Pulmonary artery endothelial cell (primary cell): ENCODE measurements at places on chromosomes 1 and 21. TPM values are rescaled to one million over a fixed set of nuclear protein-coding genes. Genes with fewer than 3 reads are reported as not detected.

DNA sequence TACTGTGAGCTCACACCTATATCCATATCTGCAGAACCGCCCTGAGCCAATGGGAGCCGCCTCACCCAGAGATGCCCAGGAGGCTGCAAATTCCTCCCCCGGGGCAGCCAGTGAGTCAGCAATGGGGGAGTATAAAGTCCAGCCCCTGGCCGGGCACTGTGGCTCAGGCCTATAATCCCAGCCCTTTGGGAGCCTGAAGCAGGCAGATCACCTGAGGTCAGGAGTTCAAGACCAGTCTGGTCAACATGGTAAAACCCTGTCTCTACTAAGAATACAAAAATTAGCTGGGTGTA is 5.0 kb upstream of the CLCNKB start:
- no peak for DNase-seq

DNA sequence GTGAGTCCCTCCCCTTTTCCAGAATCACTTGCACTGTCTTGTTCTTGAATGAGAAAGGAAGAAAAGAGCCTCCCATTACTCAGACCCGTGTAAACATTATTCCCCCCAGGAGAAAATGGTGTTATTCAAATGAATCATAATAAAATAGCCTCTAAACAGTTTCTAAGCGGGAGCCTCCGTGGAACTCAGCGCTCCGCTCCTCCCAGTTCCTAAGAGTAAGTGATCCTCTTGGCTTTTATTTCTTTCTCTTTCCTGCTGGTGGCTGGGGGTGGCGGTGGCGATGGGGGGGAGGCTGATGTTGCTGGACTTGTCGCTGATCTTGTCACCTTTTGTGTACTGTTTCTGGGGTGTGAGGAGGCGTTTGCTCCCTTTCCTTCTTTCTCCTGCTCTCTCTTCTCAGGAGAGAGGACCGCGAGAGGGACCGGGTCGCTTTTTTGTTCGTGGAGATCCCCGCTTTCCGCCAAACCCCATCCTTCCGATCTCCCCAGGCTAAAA is 781 bp downstream of the PROX1 start:
- DNase-seq, result no peak

DNA sequence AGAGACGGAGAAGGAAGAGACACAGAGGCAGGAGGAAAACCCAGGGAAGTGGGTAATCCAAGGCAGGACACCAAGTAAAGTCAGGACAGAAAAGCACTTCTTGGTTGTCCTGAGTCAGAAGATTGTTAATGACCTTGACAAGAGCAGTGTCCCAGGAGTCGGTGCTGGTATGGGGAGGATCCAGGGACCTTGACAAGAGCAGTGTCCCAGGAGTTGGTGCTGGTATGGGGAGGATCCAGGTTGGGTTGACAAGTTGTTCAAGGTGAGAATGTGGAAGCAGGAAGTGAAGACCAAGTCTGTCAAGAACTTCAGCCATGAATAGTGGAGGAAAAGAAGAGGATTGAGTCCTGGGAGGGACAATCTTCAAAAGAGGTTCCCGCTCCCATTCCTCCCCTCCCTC is 31.9 kb downstream of the ZBTB18 start:
- DNase-seq, result no peak

DNA sequence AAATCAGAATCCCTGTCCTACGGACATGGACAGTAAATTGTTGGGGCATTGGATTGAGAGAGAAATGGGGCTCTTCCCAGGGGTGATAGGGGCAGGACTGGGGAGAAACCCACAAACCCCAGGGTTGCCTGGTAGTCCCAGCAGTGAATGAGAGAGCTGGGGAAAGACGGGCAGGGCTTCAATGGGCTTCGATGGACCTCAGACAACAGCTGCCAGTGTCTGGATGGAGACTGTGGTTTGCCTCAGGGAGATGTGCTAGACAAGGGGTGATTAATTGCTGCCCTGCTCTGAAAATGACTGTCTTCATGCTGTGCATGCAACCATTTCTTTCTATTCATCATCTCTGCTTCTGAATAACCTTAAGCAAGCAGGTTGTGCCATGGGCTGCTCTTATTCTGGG is 7.4 kb downstream of the GPR25 start:
- no peak for DNase-seq

- DNase-seq, result no peak
Observed at GRCh38 chr21:38771536-38771935, 34.2 kb upstream of the ETS2 start.

DNA sequence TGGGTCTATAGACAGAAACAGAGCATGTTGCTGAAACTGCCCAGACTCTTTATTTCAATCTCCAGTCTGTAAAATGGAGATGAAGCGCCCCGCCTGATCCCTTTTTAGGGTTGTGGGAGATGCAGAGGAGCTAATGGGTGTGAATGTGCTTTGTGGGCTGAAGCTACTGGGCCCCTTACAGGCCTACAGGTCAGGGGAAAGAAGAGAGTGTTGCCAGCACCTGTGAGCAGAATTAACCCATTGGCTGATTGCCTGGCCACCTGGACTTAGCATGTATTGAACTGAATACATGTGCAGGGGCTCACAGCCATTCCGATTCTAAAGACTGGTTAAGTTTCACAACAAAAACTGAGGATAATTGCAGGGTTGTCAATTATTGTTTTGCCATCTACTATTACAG is 13.9 kb upstream of the ATF3 start:
- DNase-seq, result no peak

DNA sequence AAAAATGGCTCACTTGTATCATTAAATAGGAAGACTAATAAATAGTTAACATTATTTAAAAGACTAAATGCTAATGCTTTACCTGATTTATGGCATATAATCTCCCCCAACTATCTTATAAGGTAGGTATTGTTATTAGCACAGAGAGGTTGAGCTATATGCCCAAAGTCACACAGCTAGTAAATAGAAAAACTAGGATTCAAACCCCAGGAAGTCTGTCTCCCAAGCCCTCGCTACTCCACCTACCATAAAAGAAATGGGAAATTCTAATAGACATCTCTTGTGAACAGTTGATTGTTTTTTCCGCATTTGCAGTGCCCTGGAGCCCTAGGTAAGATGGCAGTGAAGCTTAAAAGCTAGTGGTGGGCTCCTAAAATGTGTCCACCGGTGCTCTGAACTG is 65.2 kb upstream of the SOD1 start:
- no peak for DNase-seq

GRCh38 chr1:167229719-167230385 is 9.2 kb downstream of the POU2F1 start:
- DNase-seq, result no peak

GRCh38 chr1:87592156-87592555 is 263.5 kb downstream of the LMO4 start:
- no peak for DNase-seq

DNA sequence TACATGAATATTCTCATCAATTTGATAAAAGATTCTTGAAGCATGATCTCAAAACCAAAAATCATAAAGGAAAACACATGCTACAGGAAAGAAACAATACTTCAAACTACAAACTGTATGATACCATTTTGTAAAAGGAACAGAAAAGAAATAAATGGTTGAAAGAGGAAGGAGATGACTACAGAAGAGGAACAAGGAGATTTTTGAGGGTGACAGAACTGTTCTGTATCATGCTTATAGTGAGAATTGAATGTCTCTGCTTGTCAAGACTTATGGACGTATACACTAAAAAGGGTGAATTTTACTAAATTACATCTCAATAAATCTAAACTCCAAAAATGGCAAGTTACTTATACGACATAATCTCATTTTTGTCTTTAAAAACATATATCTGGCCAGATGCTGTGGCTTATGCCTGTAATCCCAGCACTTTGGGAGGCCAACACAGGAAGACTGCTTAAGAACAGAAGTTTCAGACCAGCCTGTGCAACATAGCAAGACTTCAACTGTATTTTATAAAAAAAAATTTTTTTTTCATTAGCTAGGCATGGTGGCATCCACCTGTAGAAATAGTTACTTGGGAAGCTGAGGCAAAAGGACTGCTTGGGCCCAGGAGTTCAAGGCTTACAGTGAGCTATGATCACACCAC is 125.4 kb downstream of the EIF4G3 start:
- DNase-seq, result no peak

Gene SIPA1L2
- 9.9 and 20.6 TPM in 2 replicates for total RNA-seq

Gene HSPB7
- 0.14 TPM in 1 of 2 replicates, not detected in the other for total RNA-seq

Gene FMOD
- 0.07 and 0.67 TPM in 2 replicates for total RNA-seq

Gene KCNN3
- total RNA-seq, result 0.20 and 1.4 TPM in 2 replicates

Gene SHE
- 60.6 and 84.6 TPM in 2 replicates for total RNA-seq

Gene S100A12
- not detected in 2 replicates for total RNA-seq

Gene PTPRF
- 152 and 171 TPM in 2 replicates for total RNA-seq
